ENCODE measurements at places on chromosomes 5 and 9.

DNA sequence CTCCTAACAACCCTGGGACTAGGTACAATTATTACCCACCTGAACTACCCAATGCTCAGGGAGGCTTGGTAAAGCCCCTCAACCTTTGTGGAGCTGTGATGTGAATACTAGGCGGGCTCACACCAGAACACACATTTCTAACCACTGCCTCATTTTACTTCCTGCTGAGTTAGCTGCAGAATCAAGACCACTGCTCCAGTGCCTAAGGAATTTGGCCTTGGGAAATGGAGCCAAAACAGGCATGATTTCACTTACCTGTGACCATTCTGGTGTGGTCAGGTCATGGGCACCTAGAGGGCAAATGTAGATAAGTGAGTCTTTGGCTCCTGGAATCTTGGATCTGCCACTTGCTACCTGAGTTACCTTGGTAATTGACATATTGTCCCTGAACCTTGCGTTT lies 5.2 kb downstream of the WWC1 start:
- DNase-seq, result no peak

GRCh38 chr5:35035271-35035670 lies 12.5 kb downstream of the AGXT2 start:
- no peak for DNase-seq

DNA sequence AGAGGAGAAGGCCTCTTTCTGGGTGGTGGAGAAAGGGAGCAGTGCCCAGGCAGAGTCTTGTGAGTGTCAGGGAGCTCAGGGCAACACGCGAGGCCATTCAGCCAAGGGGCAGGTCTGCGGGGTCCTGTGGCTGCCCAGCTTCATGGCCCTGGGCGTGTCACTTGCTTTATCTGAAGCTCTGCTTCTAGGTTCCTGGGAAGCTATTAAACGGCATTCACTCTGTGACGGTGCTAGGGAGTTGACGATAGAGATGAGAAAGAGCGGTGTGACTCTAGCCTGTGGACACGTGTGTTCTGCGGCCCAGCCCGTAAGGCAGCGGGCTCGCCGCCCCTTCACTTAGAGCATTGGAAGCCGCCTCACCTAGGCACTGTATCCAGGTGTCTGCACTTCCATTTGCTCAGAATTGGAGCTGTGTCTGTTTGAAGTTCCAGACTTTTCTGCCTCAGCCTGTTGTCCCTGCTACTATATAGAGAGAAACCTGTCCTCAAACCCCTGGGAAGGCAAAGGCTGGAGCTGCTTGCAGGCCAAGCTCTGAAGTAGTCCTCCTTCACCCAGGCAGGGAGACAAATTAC lies 88.3 kb downstream of the PHF2 start:
- peak; percentile 4 for DNase-seq

- DNase-seq, result no peak
These were observed 79.8 kb downstream of the MAT2B start for GRCh38 chr5:163585206-163585605.

GRCh38 chr9:90943341-90943740 lies 141.7 kb downstream of the SYK start:
- no peak for DNase-seq

DNA sequence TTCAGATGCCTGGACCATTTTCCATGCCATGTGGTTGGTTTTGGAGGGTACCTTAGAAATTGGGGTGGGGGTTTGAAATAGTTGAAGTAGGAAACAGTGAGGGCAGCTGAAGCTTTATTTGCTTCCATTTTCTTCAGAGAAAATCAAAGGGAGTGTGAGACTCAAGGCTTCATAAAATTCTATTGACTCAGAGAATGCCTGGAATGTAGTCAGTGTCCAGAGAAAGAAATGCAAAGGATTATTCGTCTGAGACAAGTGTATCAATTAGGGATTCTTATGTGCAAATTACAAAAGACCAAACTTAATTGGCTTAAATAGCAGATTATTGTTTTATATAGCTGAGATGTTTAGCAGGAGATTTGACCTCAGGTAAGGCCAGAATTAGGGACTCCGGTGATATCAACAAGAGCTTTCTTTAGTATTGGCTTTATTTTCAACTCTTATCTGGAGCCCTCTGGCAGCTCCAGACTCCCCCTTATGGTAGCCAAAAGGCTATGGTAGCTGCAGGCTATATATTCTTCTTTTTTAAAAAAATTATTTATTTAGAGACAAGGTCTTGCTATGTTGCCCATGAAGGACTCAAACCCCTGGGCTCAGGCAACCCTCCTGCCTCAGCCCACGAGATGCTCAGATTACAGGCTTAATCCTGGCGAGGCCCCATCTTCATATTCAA lies 38.9 kb downstream of the PTTG1 start:
- no peak for DNase-seq

- no peak for DNase-seq
These were observed 1626.7 kb upstream of the C9orf72 start for GRCh38 chr9:29199975-29200374.

DNA sequence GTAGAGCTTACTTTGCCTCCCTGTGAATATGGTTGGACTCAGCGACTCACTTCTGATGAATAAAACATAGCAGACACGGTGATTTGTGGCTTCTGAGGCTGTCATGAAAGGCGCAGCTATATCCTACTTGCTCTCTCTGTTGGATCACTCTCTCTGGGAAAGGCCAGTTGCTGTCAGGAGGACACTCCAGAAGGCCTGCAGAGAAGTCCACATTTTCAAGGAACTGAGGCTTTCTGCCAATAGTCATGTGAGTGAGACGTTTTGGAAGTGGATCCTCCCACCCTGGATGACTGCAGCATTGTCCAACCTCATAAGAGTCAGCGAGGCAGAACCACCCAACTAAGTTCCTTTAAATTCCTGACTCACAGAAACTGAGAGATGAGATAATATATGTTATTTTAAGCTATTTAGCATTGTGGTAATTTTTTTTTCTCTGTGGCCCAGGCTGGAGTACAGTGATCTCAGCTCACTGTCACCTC lies 156.0 kb upstream of the MAST4 start:
- no peak for DNase-seq

DNA sequence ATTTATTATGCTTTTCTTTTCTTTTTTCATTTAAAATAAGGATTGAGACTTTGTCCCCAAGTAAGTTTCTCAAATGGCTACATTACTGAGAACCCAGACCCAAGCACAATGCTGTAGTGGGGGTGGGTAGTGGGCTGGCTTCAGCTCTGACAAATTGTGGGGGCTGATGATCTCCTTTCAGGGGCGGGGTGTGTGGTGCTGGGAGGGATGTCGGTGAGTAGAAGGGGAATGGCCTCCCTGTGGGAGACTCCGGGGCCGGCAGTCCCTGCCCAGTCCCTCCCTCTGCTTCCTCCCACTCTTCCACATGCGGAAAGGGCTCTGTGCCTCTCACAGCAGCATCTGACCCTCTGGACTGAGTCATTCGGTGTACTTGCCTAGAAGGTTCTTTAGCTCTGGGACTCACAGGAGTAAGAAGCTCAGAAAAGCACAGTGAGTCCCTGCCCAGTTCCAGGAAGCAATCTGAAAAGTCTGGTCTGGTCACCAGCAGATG lies 14.3 kb downstream of the CD180 start:
- DNase-seq, result peak; percentile 76

DNA sequence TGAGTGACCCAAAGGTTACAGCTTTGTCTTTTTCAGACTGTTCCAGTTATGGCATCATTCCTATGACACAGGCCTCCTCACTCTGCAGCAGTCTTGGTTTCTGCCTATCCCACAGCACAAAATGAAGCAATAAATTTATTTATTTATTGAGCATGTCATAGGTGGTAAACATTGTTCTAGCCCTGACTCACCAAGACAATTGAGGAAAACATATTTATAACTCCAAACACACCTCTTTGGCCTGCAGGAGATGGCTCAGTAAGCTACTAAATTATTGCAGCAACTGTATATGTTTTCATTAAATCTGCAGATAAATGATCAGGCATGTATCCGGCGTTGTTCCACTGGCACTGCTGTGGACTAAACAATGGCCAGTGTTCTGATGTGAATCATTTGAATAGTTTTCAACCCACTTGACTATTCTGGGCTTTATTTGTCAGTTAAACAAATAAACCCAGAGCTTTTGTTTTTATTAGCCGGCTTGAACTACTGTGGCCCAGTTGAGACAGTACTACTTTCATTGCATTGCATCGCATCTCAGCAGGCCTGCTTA lies 83.2 kb downstream of the FOXD1 start:
- DNase-seq, result no peak

DNA sequence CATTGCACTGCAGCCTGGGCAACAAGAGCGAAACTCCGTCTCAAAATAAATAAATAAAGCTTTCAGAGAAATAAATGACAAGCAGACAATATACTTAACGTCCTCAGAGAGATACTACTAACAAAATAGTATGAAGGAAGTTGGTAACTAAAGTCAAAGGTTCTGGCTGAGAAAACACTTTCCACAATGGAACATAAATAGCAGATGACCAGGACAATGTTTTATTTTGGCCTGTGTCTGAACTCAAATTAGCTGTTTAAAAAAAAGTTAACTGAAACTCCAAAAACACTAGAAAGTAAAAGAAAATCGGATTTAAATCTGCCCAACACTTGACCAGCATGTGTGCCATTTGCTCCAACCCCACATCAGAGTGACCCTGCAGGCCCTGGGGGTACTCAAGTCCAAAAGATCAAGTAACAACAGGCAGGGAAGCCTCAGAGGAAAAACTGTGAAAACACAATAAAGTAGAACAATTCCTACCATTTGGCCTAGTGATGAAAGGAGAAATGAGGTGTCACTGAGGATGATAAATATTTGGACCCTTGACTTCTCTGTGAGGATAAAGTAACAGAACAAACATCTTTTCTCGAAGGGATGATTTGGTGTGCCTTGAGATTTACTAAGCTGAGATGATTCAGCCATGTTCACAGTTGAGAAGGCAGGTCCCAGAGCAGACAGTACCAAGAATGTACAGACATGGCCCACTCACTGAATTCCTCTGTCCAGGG lies 47.7 kb downstream of the LHFPL2 start:
- DNase-seq, result no peak

DNA sequence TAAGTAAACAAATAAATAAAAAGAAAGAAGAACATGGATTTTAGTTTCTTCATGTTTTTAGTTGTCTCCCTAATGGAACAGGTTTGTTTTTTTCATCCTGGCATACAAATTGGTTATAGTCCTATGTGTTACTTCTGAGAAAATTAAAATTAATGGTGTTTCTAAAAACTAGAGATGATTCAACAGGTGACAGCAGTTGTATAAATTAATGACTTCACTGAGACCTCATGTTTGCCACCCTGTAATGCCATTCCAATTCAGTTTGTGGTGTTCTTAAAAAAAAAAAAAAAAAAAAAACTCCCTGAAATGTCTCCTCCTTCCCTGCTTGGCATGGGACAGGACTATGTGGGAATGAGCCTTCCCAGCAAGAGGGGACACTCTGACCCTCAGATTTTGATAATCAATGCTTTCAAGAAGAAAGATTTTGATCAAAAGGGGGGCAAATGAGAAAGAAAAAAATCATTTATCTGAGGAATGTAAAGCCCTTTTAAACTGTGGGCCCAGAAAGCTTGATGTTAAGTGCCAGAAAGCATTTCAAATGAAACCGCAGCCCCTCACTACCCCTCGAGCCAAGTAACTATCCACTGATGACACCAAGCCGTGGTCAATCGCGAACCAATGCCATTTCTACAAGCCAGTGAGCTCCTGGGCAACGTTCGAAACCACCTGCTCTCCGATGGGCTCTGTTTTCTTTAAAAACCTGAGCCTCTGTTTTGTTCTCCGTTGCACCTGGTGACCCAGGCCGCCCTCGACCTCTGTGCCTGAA lies 941 bp downstream of the EXD3 start:
- no peak for DNase-seq

- no peak for DNase-seq
These were observed 13.3 kb upstream of the LHX3 start for GRCh38 chr9:136218271-136218670.

- DNase-seq, result no peak
These were observed 21.3 kb upstream of the KIF12 start for GRCh38 chr9:114120192-114121014.

DNA sequence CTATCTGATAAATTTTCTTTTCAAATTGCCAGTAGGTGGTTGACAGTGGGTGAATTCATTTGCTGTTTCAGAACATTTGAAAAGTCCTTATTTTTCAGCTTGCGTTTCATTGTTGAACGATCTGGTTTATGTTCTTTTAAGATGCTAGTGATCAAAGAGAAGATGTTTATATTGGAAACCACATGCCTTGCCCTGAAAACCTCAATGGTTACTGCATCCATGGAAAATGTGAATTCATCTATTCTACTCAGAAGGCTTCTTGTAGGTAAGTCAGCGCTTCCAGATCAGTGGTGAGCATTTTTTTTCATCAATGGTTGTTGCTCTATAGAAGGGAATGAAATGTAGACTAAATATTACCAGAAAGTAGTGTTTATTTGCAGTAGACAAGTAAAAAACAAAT lies 16.6 kb upstream of the CAVIN4 start:
- DNase-seq, result no peak

DNA sequence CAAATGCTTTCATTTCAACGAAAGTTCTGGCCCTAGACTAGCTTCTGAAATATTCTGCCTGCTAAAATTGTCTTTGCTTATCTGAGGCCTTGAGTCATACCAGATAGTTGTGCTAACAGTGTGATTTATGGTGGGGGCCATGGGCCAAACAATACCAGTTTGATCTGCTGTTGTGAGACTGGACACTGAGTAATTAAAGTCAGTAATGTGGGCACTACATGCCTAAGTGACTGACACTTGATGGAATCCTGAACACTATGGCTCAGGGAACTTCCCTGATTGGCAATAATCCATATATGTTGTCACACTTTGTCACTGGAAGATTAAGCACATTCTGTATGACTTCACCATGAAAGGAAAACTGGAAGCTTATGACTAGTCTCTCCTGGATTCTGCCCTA lies 127.6 kb upstream of the CYLC2 start:
- DNase-seq, result peak; percentile 33

GRCh38 chr5:59190746-59191145 lies 607.9 kb downstream of the RAB3C start:
- no peak for DNase-seq

DNA sequence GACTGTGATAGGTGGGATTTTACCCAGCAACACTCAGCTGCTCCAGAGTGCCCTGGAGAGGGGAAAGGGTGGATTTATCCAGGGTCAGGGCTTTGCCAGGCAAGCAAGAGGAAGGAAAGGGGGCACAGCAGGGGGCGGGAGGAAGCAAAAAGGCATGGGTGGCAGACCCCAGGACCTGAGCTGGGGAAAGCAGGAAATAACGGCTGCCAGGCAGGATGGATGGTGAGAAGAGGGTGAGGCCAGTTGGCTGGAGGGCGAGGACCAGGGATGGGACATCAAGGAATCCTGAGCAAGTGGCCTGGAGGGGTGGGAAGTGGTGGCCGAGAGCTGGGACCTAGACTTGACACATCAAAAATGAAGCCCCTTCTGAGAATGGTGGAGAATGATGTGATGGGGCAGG lies 64.2 kb downstream of the DUSP1 start:
- no peak for DNase-seq

All from left ventricle myocardium superior (tissue), 1 donor.